ENCODE measurements at places on chromosomes 7 and 10.
A peak's percentile ranks its signal among the peaks of the same experiment; 100 is the strongest.

DNA sequence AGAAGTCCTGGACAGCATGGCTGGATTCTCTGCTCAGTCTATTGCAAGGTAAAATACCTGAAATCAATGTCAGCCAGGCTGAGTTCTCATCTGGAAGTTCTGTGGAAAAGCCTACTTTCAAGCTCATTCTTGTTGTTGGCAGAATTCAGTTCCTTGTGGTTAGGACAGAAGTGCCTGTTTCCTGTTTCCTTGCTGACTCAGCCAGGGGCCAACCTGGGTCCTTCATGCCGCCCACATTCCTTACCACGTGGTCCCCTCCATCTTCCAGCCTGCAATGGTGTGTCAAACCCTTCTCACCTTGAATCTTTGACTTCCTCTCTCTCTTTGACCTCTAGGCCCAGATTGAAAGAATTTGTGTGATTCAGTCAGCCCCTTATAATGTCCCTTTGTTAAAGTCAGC lies 197.1 kb upstream of the STK17A start:
- no peak for DNase-seq

- DNase-seq = no peak
Measured at GRCh38 chr7:47085491-47086275, 496.2 kb downstream of the TNS3 start.

GRCh38 chr10:51004776-51005175 lies 69.5 kb upstream of the PRKG1 start:
- no peak for DNase-seq

DNA sequence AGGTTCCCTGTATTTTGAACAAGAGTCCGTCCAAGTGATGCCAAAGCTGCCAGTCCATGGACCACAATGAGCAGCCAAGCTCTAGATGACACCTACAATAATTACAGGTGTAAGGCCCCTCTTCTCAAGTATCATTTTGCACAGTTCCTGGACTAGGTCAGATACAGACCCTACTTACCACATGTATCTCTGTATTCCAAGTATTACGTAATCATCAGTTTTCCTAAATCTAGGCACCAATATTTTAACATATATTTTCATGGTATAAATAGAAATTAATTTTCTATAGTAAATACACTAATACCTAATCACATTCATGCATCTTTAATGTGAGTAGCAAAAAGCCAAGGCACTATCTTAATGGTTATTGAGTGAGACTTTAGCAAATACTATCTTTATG lies 157.0 kb upstream of the PRSS1 start:
- DNase-seq = no peak

- DNase-seq = no peak
Measured at GRCh38 chr10:30463944-30464451, 30.0 kb downstream of the MAP3K8 start.

DNA sequence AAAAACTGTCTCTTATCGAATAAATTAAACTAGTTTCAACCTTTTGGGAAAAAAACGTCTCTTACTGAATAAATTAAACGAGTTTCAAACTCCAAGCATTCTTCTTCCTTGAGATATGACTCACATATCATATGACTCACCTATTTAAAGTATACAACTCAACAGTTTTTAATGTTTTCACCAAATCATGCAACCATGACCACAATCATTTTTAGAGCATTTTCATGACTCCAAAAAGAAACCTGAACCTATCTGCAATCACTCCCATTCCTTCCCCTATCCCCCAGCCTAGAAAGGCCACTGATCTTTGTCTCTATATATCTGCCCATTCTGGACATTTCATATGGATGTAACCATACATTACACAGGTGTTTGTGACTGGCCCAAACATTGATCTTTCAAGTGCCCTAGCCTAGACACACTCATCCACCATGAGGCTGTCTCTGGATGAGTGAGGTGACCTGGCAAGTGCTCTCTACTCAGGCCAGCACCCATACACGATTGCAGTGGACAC lies 115.3 kb downstream of the PIP4K2A start:
- DNase-seq = no peak

- no peak for DNase-seq
Measured at GRCh38 chr7:29116361-29117200, 29.8 kb downstream of the CPVL start.

DNA sequence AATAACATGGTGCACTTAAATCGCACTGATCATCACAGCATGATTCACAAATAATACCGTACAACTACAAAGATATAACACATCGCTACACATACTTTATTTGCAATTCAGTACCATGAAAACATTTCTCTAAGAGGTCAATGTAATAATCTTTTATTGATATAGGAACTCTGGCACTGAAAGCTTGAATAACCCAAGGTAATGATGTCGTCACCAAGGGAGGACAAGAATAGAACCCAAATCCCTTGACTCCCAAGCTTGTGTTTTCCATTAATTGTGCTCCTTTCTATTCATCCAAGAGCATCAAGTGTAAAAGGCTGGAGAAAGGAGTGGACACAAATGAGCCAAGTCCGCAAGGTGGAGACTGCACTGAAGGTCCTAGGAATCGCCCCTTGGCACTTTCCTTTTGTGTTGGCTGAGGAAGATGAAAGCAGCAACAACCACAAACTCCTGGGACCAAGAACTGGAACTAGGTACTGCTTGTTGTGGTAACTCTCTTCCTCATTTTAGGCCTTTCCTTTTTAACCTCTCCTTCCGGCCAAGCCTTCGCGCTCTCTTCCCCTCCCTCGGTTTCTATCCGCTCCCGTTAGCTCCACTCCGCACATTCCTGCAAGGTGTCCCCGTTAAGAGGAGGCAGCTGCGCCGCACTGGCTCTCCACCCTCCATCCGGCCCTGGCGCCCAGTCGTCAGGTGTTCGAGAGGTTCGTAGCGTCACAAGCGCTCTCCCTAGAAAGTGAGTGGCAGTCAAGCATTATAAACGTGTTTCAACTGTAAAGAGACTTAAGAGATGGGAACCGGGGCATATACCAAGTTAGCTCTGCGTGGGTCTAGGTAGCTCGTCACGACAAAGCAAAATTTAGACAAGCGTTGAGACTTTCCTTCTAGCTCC lies 1.0 kb upstream of the CBLL1 start:
- peak; percentile 40 for DNase-seq

DNA sequence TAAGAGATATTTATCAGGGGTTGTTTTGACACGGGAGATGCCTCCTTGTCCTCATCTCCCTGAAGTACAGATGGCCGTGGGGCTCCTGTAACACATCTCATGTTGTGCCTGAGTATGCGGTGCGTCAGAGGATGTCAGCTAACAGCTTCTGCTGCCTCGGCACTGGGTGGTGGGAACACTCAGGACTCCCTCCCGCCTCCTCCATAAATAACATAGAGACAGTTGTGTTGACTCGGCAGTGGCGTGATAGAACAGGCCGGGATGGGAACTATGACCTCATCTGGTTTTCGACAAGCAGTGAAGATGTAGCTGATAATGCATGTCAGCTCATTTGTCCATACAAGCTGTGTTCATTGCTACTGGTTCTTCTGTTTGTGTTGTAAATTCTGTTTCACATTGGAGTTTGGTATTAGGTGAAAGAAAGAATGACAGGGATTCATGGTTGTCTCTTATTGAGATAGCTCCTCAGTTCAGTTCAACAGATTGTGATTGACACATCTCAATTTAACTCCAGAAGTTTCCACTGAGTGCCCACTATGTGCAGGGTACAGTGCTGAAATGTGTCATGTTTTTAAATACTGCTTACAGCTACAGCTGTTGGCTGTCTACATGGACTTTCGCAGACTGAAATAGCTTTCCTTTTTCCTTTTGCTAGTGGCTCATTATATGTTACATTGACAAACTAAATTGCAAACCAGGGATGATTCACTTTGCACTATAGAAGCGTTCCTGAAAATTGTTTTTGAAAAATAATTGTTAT lies 87.4 kb downstream of the CHN2 start:
- peak; percentile 67 for DNase-seq

DNA sequence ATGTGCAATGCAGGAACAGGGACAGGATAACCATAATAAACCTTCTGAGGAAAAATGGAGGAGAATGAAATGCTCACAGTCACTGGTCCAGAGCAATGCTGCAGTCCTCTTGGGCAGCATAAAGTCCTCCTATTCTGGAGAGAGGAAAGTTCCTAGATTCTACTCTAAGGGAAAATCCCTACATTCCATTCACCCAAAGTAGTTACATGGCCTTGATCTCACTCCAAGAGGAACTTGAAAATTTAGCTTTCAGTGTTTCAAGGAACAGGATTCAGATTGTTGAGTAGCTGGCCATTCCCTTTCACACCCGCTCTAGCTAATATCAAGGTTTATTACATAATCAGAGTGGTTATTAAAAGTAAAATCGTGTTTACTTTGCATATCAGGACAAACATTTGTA lies 168.3 kb downstream of the CHRM2 start:
- DNase-seq = no peak

DNA sequence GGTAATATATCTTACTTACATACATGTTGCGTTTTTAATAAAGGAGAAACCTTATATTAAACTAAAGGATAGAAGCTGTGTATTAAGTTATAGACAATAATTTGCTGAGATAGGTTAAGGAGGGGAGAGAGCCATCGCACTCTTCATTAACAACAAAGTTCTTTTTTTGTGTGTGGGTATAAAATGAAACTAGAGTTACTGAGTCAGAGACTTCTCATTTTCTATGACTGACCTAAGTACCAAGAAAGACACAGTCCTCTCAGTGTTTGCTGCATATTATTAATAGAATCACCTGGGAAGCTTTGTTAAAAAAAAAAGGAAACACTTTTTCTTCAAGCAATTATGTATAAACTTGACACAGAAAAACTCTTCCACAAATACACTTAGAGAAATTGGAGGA lies 31.4 kb downstream of the FEZF1 start:
- DNase-seq = no peak

GRCh38 chr10:97442277-97442676 lies 3.5 kb downstream of the EXOSC1 start:
- DNase-seq = no peak

DNA sequence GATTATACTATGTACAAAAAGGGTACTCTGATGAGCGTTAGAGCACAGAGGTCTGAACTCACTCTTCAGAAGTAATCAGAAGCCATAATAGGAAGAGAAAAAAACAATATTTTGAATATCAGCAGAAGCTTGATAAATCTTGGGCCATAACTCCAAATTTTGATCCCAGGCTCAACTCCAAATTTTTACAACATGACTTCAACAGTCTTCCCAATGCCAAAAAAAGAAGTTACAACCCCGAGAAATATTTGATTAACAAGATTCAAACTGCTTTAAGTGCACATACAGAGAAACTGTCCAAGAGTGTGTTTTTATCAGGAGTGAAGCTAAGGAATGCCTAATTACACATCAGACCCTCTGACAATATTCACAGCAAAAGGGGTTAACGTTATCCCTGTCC lies 7.5 kb downstream of the MPP7 start:
- DNase-seq = no peak
